GM12864 (cell line): ENCODE measurements at places on chromosomes 3 and 15.
A peak's percentile ranks its signal among the peaks of the same experiment; 100 is the strongest.

- no peak for DNase-seq
These were observed 101.8 kb upstream of the AADACL2 start for GRCh38 chr3:151631946-151632345.

DNA sequence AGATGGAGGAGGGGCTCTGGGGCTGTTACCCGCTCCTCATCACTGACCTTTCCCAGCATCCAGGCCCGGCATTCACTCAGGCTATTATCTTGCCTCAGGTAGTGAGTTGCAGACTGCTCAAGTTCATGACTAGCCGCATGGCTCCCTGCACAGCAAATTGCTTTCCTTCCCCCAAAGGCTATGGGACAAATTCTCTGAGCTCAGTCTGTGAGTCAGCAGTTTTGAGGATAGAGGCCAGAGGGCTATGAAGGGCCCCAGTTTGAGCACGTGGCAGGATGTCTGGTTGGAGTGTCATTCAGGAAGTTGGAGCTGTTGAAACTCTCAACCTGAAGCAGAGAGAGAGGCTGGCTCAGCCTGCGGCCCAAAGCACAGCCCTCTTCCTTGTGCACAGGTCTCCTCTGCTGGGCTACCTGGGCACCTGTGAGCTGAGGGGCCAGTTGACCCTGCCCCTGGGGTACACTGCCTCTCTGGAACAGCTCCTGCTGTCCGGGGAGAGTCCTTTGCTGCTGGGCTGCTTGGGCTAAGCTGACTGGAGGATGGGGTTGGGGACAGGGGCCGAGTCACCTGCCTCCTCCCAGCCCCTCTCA, 7.9 kb downstream of the FAH start:
- DNase-seq = peak; percentile 65

DNA sequence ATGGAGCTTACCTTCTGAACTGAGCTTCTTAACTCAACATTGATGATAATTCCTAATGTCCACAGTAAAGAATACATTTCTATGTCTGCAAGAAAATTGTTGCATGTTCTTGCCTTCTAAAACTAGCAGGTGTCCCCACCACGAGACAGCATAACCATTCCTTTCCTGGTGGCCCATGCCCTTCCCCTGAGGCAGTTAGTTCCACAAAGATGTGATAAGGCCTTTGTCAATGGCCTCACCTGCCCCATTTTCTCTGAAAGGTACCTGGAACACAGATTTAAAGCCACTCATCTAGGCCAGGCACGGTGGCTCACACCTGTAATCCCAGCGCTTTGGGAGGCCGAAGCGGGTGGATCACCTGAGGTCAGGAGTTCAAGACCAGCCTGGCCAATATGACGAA, 21.0 kb upstream of the HTR3E start:
- DNase-seq = no peak

DNA sequence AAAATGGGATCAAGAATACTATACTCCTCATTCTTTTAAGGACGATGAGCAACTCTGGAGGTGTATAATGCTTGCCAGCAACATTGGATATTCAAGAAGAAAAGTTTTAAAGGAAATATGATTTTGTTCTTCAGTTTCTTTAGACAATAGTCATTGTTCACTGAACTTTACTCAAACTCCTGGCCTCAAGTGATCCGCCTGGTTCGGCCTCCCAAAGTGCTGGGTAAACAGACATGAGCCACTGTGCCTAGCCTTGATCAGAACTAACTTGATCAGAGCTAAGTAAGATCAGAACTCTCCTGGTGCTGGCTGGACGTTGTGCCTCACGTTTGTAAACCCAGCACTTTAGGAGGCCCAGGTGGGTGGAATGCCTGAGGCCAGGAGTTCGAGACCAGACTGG, 12.6 kb downstream of the EFCAB12 start:
- no peak for DNase-seq

DNA sequence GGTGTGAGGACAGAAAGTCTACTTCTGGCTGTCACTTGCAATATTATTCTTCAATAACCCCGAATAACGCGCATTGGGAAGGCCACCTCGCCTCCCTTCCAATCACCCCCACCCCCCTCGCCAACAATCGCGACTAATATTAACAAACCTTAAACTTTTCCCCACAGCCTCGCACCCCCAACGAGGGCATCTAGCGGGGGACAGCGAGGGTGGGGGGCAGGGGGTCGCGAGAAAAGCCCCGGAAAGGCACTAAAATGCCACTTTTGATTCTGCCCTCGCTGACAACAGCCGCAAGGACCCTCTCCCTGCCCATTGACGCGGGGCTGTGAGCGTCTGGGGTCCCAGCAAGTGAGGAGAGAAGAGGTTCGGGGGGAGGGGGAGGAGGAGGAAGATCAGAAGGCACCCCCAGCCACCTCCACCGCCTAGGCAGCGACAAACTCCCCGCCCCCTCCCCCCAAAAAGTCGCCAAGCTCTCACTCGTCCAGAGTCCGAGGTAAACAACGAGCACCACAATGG, 868 bp downstream of the SATB1 start:
- no peak for DNase-seq

DNA sequence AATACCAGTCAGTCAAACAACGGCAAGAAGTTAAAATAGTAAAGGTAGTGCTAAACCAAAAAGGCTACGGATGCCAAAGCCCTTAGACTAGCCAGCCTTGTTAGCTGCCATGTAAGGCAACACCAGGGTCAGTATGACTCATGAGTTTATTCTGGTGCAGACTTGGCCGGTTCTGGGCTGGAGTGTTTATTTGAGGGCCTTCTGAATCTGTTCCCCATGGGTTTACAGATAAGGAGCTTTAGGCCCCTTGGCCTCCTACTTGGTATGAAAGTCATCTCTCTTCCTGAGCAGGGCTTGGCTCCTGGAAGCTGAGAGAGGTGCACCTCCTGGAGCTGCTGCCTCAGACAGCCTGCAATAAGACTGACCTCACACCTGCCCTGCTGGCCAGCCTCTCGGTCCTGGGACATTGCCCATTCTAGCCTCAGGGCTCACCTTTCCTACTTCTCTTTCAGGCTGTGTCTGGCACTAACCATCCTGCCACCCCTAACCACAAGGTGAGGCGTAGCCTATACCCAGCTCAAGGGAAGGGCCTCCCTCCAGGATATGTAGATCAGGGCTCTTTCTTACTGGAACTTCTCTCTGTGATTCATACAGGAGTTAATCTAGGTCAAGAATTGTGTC, 10.4 kb upstream of the RTP1 start:
- DNase-seq = no peak
